ENCODE measurements at places on chromosomes 4 and X. TPM values are rescaled to one million over a fixed set of nuclear protein-coding genes. Genes with fewer than 3 reads are reported as not detected.
A peak's percentile ranks its signal among the peaks of the same experiment; 100 is the strongest.

GRCh38 chr4:56007154-56007553 is 58.4 kb downstream of the CEP135 start:
- H3K27me3 ChIP-seq: no peaks in the 10 kb centered on the region
- H3K36me3 ChIP-seq: no peaks in the 10 kb centered on the region
- no peak overlapping the region for H3K27ac ChIP-seq

- no peaks in the 10 kb centered on the region for H3K36me3 ChIP-seq
- H3K4me1 ChIP-seq: peaks cover 5% of the 10 kb centered on the region
- H3K4me3 ChIP-seq: no peak overlapping the region
- no peak for DNase-seq
- no peaks in the 10 kb centered on the region for H3K27me3 ChIP-seq
- H3K27ac ChIP-seq: peak overlapping the region; percentile 71
Observed at GRCh38 chr4:89294573-89295269, 12.9 kb downstream of the GPRIN3 start.

DNA sequence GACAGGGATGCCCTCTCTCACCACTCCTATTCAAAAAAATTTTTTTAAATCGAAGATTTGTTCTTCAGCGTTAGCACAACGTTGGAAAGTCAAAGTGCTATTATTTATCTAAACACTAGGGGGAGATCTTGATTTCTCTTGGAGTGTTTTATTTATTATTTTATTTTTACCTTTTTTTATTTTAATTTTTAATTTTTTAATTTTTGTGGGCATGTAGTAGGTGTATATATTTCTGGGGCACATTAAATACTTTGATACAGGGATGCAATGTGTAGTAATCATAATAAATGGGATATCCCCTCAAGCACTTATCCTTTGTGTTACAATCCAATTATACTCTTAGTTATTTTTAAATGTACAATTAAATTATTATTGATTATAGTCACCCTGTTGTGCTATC is 37.4 kb upstream of the SLC10A4 start:
- H3K4me3 ChIP-seq: no peak overlapping the region
- H3K36me3 ChIP-seq: no peaks in the 10 kb centered on the region
- H3K27me3 ChIP-seq: no peaks in the 10 kb centered on the region
- DNase-seq: no peak
- no peak overlapping the region for H3K27ac ChIP-seq
- H3K4me1 ChIP-seq: no peaks in the 10 kb centered on the region

GRCh38 chr4:74682567-74683359 is 111.6 kb downstream of the BTC start:
- H3K4me3 ChIP-seq: no peak overlapping the region
- no peak overlapping the region for H3K27ac ChIP-seq
- H3K4me1 ChIP-seq: no peaks in the 10 kb centered on the region

The PLAC8 gene
- total RNA-seq: 36.3 TPM
